Fibroblast of skin of left quadriceps (primary cell): ENCODE measurements at places on chromosomes 6 and 20.

DNA sequence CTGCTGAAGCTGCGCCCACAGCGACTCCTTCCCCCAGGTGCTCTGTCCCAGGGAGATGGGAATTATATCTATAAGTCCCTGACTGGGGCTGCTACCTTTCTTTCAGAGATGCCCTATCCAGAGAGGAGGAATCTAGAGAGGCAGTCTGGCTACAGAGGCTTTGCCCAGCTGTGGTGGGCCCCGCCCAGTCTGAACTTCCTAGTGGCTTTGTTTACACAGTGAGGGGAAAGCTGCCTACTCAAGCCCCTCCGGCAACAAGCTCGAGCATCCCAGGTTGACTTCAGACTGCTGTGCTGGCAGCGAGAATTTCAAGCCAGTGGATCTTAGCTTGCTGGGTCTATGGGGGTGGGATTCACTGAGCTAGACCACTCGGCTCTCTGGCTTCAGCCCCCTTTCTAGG is 152.5 kb upstream of the MAP3K7 start:
- DNase-seq: no peak

- DNase-seq: no peak
Measured at GRCh38 chr20:2693286-2694007, 867 bp downstream of the EBF4 start.

- no peak for DNase-seq
Measured at GRCh38 chr6:119043265-119043664, 35.2 kb downstream of the FAM184A start.

- DNase-seq: no peak
Measured at GRCh38 chr6:149440735-149441671, 40.9 kb downstream of the SUMO4 start.

GRCh38 chr6:124963416-124963785 is 1.2 kb downstream of the RNF217 start:
- DNase-seq: no peak

DNA sequence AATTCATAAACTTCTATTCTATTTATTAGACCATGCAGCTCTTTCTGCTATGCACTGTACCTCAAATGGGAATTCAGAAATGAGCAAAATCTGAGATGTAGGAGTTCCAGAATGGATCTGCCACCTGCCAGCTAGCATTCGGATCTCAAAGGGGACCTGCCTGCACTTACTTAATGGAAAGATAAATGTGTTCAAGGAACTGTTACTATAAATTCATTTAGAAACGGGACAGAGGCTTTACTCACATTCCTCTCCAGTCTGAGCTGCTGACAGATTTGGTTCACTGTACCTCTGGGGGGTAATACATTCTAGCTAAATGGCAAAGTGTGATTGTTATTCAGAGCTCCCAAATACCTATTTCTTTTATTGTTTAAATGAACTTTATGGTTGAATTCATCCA is 384.1 kb downstream of the GRIK2 start:
- no peak for DNase-seq

DNA sequence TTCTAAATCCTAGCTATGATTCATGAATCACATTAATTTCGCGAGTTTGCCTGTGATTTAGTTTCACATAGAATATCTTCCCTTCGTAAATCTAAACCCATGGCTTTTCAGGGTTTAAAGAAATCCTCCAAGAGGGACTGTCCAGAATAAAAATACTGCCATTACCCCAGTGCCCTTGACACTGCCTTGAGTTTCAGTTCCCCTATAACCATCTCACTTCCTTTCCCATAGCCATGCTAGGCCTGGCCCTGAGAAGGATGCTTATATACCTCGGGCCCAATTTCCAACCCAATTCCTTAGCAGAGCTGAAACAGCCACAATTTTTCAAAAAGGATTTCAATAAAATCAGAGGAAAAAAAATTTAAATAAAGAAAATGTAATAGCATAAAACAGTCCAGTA is 697.3 kb downstream of the FRK start:
- DNase-seq: no peak

DNA sequence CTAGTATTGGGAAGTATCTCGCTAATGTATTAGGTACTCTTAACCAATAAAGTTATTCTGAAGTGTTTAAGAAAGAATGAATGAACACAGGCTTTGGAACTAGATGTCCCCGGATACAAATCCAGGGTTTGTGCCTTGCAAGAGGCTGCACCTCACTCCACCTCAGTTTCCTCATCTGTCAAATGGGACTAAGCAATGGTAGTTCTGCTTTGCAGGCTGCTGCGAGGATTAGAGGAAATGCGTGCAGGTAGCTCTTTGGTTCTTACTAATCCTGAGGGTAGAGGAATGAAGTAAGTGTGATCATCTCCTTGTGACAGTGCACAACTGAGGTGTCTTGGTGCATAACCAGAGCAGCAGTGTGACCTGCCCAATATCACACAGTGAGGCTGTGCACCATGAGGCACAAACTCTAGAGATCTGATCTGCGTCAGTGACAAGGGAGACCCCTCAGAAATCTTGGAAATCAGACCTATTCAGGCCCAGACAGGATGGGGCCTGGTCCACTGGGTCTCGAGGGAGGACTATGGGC is 26.7 kb downstream of the ADA start:
- no peak for DNase-seq

DNA sequence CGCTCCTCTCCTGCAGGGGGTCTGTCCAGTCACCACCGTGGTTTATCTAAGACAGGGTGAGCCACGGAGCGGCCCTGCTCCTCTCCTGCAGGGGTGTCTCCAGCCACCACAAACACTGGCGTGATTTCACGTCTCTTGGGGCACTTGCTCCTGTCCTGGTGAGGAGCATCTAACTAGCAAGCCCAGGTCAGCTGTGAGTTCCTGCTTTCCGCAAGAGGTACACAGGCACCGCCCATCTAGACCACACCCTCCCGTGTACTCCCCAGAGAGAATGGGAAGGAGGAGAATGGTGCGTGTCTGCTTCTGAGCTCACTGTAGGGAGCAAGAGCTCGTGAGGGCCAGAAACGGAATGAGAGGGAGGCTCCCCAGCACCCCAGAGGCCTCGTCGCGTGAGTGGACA is 40.7 kb downstream of the DACT2 start:
- no peak for DNase-seq

DNA sequence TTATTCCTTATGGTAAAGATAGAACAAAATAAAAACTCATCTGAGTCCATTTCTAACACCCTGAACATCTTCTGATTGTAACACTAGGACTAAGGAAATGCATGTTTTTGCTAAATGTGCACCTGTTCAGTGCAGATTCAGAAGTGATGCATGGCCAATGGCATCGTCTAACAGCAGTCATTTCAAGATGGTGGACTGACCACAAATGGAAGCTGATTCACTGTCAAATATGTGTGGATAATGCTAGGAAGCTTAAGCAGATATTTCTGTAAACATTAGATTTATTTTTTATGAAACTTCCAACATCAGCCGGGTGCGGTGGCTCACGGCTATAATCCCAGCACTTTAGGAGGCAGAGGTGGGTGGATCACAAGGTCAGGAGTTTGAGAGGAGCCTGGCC is 394.8 kb downstream of the SAMD5 start:
- DNase-seq: no peak

- DNase-seq: no peak
Measured at GRCh38 chr6:149209871-149210775, 107.4 kb upstream of the TAB2 start.

GRCh38 chr6:89623749-89624148 is 14.8 kb downstream of the LYRM2 start:
- no peak for DNase-seq

GRCh38 chr20:18005990-18006364 is 37.2 kb downstream of the MGME1 start:
- DNase-seq: no peak

- no peak for DNase-seq
Measured at GRCh38 chr6:75397171-75397570, 96.4 kb downstream of the FILIP1 start.

GRCh38 chr6:88045521-88046136 is 2.0 kb upstream of the SPACA1 start:
- no peak for DNase-seq

- DNase-seq: no peak
Measured at GRCh38 chr6:89768324-89768723, 51.3 kb downstream of the MDN1 start.

- DNase-seq: no peak
Measured at GRCh38 chr6:99471638-99472037, 43.6 kb downstream of the USP45 start.

DNA sequence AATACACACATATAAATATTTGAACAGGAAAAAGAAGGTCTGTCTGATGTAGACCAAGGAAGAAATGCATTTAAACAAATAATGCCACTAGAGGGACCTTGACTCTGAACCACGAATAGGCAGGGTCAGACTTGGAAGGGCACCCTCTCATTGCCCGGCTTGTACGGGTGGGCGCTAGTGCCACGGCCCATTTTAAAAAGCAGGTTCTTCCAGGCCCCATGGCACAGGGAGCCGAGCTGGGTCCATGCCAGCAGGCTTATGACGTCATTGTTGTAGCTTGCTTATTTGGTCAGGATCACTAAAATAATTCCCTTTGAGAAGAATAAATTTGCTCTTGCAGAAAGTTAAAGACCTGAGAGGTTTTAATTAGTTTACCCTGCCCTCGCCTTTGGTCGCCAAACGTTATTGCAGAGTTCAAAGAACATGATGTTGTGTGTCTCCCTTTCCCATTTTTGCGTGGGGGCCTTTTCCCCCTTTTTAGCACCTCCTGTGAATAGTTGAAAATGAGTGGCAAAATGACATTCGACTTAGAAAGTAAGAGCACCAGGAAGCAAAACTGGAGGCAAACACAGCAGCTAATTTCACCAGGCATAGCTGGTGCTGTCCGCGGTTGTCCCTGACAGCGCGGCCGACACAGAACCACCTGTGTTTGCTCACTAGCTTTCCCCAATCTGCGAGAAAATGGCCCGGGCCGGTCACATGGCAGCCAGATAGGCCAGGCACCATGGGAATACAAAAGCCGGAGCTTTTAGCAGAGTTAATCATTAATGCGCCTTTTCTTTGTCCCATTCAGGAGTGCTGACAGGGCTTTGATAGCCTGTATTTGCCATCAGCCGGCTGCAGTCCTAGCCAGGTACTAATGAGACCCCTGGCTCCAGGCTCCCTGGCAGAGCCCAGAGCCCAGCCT is 93.8 kb downstream of the FOXA2 start:
- DNase-seq: no peak

DNA sequence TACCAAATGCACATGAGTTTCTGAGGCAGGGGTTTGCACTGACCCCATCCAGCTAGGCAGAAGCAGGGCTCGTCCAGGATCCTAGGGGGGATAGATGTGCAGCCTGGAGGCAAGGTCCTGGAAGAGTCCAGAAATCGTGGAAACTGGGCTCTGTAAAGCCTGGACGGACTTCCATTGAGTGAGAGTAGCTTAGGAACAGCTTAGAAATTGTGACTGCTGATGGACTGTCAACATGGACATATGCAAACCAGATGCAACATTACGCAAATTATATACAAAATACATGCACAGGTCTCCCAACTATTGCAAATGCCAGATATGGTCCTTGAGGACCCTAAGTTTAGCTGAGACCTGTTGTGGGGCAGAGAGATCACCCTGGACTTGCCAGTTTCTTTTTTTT is 4.8 kb upstream of the EMILIN3 start:
- DNase-seq: no peak

GRCh38 chr6:43060034-43060754 is 763 bp downstream of the KLC4 start:
- no peak for DNase-seq

- DNase-seq: no peak
Measured at GRCh38 chr20:58693226-58694006, 816 bp downstream of the NPEPL1 start.

GRCh38 chr6:152218887-152219286 is 411.4 kb downstream of the ESR1 start:
- no peak for DNase-seq

- DNase-seq: no peak
Measured at GRCh38 chr6:26056583-26057350, 30.5 kb upstream of the HFE start.

GRCh38 chr6:19805129-19805481 is 32.1 kb upstream of the ID4 start:
- DNase-seq: peak; percentile 7

DNA sequence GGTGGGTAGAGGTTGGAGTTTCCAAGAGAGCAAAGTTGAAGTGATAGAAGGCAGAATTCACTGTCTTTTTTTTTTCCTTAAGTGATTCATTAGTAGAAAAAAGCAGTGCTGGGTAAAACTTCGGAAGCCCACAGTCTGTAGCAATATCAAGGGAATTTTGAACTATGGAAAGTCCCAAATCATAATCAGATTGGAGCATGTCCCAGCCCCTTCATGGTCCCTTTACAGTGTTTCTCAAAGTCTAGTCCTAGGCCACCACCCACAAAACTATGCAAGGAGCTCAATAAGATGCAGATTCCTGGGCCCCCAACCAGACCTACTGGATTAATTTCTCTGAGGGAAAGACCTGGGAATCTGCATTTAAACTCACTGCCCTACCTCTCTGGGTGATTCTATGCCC is 22.6 kb downstream of the NEDD9 start:
- no peak for DNase-seq
